ENCODE measurements at places on chromosomes 12 and 14.

DNA sequence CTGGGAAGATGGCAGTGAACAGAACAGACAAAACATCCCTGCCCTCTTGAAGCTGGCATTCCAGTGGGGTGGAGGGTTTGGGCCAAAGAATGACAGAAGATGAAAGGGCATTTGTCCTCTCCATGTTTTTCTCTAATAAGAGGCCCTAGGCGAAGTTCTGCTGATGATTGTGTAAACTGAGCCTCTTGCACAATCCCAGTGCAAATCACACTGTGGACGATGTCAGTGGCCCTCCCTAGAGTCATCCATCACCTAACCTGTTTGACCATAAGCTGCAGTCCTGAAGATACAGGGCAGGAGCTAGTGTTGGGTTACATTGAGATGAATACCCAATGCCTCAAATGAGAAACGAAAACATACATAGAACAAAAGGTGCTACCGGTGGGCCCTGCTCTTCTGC, 622.4 kb upstream of the TBX3 start:
- DNase-seq: no peak

DNA sequence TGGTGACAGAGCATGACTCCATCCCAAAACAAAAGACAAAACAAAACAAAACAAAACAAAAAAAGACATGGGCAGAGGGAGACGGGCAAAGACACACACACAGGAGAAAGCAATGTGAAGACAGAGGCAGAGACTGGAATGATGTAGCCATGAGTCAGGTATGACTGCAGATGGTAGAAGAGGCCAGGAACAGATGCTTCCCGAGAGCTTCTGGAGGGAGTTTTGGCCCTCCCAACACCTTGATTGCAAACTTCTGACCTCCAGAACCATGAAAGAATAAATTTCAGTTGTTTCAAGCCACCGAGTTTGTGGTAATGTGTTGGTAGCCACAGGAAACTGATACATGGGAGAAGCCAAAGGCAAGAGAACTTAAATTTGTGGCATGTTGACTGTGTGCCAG, 27.1 kb downstream of the VWF start:
- DNase-seq: no peak

GRCh38 chr12:9869307-9870161, at the start of gene CLEC2B:
Gene CLEC2B (minus strand): TSS chr12:9869354.
- DNase-seq: no peak

DNA sequence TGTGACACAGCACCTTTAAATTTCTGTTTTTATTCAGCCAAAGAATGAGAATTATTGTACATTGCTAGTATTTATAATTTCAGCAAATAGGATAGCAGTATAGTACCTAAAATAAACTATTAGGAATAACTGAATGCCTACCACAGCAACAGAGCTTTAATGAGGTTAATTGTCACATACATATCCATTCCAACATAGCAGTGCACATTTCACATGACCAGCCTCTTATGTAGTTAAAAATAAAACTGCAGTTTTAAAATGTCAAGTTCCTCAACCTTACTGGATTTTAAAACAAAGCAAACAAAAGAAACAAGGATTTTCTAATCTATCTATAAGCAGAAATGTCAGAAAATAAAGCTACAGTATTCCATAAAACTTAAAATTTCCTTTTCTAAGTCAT, 50.6 kb upstream of the TTC7B start:
- DNase-seq: no peak

DNA sequence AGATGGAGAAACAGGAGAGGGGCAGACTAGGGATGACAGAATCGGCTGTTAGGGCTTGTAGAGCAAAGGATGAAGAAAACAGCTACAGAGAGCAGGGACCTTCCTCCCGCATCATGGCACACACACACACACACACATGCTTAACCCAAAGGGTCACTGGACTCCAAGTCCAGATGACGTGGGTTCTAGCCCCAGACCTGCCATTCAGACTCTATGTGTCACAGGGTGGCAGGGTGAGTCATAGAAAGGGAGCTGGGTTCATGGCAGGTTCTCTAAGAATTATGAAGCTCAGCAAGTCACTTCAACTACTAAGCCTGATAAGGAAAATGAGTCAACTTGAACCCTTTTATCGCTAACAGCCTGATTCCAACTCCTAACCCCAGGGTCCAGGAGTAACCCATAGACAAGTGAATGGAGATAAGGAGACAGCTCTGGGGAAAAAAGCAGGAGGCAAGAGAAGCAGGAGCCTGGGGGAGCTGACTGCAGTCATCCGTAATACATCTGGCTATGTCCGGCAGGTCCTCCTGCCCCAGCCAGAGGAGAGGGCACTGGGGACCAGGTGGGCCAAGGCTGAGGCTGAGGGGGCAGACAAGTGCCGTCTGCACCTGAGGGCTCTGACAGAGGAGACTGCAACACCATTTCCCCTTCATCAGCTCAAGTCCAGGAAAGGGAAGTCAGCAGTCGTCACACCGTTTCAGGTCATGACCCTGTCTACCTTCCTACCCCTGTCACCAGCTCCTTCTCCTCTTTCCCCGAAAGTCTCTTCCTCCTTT, 3.6 kb upstream of the TNFRSF1A start:
- DNase-seq: no peak

GRCh38 chr12:27747111-27747820, 32.8 kb upstream of the KLHL42 start:
- DNase-seq: no peak

- no peak for DNase-seq
Measured at GRCh38 chr14:39763402-39763890, 331.2 kb upstream of the FBXO33 start.

DNA sequence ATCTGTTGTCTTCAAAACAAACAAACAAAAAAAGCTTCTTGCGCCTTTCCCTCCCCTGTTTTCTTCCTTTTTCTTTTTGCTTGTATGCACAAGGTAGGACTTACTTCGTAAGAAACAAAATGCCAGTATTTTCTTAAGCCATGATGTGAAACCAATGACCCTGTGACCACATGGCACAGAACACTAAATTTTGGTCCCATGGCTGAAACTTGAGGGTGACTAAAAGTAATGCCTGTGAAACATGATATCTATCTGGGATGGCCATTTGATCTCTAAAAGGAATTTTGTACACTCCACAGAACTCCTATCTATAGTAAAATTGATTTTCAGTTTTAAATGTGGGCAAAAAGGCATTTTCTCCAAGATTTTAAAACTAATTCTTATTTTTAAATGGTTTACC, 63.6 kb downstream of the PAPOLA start:
- DNase-seq: no peak

DNA sequence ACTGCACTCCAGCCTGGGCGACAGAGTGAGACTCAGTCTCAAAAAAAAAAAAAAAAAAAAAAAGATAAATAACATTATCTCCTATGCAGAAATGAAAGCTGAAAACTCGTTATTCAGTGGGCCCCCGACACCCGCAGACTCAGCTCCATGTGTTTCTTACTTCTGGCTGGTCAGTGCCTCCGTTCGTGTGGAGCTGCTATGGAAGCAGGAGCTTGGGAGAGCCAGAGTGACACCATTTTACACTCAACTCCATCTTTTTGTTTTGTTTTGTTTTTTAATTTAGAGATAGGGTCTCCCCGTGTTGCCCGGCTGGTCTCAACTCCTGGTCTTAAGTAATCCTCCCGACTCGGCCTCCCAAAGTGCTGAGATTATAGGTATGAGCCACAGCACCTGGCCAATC, 13.3 kb upstream of the PLEKHG6 start:
- no peak for DNase-seq

- DNase-seq: no peak
Measured at GRCh38 chr12:31588976-31589375, 2.0 kb downstream of the DENND5B start.

GRCh38 chr12:57621497-57622292, 10.5 kb downstream of the ARHGEF25 start:
- no peak for DNase-seq

- DNase-seq: no peak
Measured at GRCh38 chr12:40502322-40502721, 189.9 kb upstream of the CNTN1 start.

Measured in activated CD8-positive, alpha-beta memory T cell treated with anti-CD3 and anti-CD28 coated beads for 48 hours (primary cell).